ENCODE measurements at places on chromosomes 3 and 15.

DNA sequence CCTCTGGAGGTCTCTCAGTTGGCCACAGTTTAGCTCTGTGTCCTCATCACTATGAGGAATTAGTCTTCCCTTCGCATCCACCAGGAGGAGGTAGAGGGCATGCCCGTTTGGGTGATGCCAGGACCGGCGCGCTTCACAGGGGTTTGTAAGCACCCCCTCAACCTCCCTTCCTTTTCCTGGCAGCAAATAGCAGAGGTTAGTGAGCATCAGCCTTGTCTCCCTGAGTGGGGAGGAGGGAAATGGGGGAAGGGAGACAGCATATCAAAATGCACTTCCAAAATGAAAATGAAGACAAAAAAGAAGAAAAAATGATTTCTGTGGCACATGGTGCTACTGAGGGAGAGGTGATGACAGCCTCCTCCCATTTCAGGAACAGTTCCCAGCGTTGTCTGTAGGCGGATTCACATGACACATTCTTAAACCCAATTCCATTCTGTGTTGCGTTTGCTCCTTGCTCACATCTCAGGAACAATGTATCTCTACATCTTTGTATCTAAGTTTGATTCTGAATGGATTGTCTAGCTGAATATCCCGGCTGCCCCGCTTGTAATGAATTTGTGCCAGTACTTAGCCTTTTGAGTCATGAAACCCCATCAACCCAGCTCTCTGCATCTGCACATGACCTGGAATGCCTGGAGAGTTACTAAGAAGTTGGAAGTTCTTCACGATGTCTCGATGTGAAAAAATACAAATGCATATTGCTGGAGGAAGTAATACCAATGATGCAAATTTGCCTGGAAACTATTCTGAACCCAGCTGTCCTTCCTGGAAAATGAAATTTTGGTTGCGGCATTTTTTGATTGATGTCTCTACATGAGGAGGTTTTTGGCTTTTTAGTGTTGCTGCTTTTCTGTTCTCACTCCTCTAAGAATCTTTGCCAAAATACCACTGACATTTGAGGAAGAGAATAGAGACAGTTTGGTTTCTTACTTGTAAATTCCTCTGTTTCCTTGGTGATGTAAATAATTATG lies 45.2 kb downstream of the TYRO3 start:
- peak; percentile 23 for DNase-seq

DNA sequence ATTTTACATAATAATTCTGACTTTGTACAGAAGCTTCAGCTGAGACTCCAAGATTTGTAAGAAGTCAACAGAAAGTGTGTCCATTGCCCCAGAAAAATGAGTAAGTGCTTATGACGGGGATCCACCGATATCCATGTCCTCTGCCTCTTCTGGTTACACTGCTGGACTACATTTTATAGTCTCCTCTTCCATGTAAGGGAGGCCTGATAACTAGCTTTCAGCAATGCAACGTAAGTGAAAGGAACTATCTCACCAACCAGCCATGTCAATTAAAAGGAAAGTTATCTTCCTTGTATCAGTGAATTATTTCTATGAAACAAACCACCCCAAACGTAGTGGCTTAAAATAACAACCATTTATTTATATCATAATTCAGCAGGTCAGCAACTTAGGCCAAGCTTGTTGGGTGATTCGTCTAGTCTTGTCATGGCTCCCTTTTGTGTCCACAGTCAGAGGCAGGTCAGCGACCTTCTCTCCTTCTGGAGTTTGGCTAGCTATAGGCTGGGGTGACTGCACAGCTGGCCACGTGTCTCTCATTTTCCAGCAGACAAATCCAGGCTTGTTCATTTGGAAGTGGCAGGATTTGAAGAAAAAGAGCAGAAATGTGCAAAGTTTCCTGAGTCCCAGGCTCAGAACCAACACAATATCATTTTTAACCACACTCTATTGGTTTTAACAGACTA lies 44.9 kb downstream of the TRIM69 start:
- no peak for DNase-seq

DNA sequence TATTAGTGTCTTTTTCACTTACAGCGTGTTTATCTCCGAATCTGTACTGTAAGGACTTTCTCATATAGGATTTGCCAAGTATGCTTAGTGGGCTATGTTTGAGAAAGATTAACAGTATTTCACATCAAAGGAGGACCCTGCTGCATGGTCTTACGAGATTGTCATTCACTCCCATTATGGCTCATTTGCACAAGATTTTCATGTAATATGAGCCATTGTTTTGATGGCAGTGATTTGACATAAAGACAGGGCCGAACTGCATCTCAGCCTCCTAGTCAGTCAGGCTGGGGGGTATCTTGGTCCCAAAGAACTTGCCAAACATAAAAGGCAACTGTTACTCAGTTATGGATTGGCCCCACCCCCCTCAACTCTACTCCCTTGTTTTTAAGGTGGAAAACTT lies 205.9 kb downstream of the ZIC1 start:
- no peak for DNase-seq

DNA sequence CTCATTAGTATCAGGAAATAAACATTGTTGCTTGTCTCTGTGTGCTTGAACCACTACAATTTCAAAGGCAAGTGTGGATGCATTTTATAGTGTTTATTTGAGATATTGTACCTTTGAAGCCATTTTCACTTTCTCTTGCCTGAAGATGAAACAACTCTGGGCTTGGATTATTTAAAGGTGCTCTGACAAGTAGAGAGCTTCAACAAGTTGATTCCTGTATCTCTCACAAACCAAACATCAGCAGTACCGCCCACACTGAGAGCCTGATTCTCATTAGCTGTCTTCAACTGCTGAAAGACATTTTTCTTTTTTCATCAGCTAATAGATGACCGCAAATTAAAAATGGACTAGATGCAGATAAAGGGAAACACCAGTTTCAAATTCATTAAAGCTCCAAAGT lies 806 bp upstream of the CERS3 start:
- DNase-seq, result no peak

- DNase-seq, result no peak
Observed at GRCh38 chr3:70277304-70277703, 35.1 kb downstream of the MDFIC2 start.

- DNase-seq, result no peak
Observed at GRCh38 chr15:98902931-98903330, 104.7 kb downstream of the PGPEP1L start.

DNA sequence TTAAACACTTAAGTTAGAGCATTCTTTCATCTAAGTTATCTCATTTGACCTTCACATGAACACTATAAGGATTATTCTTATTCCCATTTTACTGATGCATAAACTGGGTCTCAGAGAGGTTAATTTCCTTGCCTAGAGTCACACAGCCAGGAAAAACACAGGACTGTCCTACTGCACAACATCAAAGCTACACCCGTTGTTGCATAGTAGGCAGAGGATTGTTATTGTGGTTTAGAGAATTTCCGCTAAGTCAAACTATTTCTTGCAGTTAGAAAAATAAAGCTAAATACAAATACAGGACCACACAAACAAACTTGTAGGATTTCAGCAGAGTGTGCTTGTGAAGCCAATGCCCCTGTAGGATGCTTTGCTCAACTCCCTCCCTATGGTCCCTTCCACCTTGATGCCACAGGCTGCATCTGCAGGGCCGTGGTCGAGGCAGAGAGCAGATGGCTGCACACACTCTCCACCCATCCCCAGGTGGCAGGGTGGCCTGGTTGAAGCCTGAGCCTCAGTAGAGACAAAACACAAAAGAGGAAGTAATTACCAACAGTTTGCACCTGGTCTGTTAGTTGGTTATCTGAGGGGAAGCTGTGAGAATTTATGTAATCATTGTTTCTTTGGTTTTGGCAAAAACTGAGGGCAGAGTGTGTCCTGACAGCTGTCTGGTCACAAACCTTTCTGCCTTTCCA lies 41.1 kb upstream of the SKOR1 start:
- DNase-seq, result no peak

- peak; percentile 95 for DNase-seq
Observed at GRCh38 chr15:64856429-64857145, 14.9 kb downstream of the PLEKHO2 start.

DNA sequence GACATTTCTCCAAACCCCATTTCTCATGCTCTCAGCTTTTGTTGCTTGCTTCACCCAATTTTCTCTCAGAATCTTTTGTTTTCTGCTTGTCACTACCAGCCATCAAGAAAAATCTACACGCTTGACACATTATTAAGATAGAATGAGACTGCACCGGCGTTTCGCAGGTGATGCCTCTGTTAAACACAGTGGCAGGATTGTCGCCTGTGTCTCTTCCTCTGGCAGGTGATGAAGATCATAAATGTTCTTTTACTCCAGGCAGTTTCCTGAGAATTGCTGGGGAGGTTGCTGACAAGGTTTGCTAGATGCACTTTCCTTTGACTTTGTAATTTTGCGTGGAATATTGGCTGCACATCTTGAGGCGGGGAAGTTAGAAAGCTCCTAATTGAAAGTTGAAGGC lies 75.4 kb downstream of the IL1RAP start:
- DNase-seq, result no peak

DNA sequence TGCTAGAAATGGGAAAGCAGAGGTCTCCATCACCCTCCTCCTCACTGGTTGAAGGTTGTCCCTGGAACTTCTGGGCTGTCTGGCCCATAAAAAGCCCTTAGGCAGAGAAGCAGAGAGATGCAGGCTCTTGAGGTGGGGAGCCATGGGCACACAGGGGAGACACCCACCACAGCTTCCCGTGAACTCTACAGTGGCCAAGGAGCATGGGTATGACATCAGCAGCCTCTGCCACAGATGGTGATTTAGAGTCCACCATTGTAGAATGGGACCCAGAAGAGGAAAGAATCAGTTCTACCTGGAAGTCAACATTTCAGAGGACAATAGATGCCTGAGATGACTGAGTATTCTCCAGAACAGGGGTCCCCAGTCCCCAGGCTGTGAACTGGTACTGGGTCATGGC lies 105.6 kb upstream of the LRRN1 start:
- DNase-seq, result no peak

DNA sequence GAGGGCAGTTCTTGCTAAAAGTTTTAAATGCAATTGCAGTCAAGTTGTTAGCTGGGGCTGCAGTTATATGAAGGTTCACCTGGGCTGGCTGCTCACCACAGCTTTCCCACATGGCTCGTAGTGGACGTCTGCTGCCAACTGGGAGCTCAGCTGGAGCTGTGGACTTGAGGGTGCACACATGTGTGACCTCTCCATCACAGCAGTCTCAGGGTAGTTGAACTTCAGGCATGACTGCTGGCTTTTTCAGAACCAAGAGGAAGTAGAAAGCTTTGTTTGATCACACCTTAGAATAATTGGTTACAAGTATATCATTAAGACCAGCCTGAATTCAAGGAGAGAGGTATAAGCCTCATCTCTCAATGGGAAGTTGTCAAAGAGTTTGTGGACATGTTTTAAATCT lies 74.1 kb downstream of the CHL1 start:
- no peak for DNase-seq

DNA sequence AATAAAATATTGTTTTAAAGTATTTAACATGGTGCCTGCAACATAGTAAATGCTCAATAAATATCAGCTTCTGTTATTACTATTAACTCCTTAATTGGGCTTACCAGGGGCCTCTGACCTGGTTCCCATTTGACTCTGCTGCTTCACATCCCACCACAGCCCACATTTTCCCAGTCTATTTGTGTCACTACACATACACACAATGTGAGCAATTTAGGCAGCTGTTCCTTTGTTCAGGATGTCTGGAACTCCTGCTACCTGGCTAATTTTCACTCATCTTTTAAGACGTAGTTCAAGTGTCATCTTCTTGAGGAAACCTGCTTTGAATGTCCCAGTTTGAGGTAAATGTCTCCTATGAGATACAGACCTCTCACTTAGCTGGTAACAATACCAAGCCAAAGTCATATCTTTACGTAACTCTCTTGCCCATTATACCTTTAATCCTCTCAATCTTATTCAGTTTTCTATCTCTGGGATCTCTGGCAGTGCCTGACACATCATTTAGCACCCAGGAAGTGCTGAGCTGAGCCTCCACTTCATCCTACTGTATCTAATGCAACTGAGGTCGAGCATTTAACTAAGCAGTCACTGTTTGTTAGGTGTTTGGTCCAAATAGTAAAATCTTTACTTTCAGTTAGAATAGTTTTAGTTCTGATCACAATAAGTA lies 4.4 kb downstream of the TGFBR2 start:
- DNase-seq, result no peak

DNA sequence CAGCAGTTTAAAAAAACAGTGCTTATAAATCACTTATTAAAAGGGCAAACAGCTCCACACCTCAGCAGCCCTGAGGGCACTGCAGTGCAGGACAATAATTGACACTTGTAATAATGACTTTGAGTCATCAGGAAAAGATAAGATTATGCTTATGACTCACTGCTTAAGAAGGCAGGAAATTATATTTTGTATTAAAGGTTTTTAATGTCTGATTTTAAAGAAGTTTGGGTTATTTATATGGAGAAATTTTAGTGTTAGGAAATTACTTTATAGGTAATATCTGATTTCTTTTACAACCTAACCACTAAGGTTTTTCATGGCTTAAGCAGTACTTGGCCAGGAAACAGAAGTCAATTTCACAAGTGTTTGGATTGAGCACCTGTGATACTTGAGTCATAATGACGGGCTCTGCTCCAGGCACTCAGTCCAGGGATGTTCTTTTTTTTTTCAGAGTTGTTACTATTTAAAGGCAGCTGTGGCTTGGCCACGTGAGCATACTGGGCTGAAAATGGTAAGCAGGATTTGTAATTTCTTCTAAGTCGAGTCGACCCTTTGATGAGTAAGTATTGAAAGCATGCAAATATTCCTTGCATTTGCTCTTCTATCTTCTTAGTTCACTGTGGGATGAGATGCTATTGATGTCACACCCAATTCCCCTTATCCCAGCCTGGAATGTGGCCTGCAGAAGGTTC lies 21.6 kb upstream of the SLC6A20 start:
- no peak for DNase-seq

- no peak for DNase-seq
Observed at GRCh38 chr15:31156226-31156625, 54.7 kb upstream of the TRPM1 start.

DNA sequence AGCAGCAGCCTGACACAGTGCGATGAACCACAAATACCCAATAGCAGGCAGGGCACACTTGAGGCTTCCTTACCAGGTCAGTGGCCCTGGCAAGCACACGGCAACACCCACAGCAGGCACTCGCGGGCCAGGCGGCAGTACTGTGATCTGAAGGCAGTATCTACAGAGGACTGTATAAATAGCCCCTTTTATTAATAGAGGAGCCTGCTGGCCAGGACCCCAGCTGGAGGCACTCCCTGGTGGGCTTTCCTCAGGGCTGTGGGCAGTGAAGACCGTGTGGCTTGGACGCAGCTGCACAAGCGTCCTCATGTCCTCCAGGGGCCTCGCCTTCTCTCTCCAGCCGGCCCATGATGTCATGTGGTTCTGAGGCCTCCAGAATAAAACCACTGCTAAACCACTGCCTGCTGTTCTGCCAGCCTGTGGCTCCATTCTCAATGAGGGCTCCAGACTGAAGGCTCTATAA lies 44.1 kb downstream of the LRIG1 start:
- DNase-seq, result peak; percentile 3

DNA sequence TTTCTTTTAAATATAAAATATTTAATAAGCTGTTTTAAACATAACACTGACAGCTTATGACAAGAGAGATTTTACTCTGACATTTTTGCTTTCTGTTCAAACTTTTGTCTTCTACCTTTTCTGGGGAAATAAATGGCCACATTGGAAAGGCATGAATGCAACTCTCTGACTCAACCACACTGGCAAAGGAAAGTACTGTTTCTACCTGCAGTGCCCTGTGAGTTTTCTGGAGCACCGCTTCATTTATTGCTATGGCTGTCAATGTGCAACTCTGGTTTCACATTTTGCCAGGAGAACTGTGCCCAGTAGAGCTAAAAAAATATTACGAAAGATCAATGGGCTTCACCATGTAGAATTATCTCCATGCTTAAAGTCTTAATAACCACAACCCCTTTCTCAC lies 15.1 kb downstream of the PDZRN3 start:
- no peak for DNase-seq
